ENCODE measurements at places on chromosomes 1 and 21.
A peak's percentile ranks its signal among the peaks of the same experiment; 100 is the strongest.

GRCh38 chr1:204493984-204494280 is 673 bp downstream of the PIK3C2B start:
- DNase-seq: peak; percentile 12

DNA sequence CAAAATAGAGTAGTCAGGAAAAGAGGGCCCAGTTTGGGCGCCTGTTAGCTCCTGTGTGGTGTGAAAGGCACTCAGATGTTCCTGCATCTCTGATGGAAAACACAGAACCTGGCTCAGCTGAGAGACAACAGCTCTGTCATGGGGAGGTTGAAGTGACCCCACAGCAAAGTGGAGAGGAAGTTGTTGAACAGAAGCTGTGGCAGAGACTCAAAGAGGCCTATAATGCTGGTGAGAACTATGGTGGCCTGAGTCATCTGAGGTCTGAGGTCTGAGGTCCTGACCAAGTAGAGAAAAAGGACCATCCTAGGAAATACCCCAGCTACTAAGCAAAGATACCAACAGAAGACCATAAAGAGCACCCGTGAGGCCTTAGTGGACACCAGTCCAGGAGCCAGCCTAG is 45.6 kb upstream of the JAK1 start:
- DNase-seq: no peak

DNA sequence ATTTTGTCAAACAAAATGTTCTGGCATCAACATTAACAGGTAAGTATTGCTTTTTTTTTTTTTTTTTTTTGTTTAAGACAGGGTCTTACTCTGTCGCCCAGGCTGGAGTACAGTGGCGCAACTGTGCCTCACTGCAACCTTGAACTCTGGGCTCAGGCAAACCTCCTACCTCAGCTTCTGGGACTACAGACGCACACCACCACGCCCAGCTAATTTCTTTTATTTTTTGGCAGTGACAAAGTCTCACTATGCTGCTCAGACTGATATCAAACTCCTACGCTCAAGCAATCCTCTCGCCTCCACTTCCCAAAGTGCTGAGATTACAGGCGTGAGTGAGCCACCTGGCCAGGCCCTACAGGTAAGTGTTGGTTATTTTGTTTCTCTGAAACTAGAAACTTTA is 2.4 kb downstream of the TUT4 start:
- no peak for DNase-seq

DNA sequence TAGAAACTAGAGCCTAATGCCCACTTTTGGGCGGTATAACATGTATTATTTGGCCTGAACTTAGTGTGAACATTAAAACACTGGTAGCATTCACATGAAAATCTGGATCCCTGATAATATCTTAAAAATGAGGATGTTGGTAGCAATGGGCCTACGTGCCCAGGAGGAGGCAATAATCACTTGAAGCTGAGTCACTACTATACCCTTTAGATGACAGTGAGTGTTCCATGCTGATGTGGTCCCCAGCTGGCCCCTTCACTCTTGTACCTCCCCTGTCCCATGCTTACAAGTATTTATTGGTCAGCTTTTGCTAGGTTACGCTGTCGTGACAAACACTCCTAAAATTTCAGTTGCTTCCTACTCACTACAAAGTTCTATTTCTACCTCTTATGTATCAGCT is 23.0 kb upstream of the POU2F1 start:
- no peak for DNase-seq

GRCh38 chr1:172465617-172466016 is 21.7 kb upstream of the PIGC start:
- no peak for DNase-seq

DNA sequence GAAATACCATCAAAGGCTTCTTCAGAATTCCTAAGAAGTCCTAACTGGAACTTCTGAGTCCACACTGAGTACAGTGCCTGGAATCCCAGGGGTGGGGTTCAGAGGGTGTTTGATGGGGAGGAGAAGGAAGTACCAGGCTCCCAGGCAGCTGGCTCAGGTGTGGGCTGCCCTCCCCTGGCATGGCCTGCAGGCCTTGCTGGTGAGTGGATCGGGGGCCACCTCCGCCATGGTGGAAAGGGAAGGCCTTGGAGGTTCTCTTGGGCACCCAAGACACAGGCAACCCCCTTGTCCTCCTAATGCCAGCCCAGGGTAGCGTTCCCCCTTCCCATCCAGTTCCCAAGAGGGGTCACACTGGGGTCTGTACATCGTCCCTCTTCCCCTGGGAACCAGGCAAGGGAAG is 26.8 kb upstream of the TNFRSF1B start:
- DNase-seq: no peak

DNA sequence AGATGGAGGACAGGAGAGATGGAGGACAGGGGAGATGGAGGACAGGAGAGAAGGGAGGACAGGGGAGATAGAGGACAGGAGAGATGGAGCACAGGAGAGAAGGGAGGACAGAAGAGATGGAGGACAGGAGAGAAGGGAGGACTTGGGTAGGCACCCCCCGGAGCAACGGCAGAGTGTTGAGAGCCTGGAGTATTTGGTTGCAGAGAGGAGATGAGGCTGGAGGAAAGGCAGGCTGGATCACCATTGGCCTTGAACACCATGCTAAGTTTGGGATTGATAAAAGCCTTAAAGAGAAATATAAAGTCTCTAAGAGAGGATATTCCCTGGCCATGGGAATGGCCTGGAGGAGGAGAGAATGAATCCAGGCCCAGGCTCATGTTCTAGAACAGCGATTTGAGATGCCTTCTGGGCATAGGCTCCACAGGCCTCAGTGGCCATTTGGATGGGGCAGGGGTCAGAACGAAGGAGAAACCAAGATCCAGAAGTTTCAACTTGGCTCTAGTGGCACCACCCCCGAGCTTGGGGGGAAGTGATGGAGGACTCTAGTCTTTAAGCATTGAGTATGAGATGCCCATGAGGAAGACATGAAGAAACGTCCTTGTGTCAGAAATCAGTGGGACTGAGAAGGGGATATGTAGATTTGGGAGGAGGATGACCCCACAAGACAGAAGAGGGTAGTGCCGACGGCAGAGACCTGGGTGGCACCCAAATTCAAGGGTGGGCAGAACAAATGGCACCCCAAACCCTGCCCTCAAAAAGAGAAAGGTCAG is 47.9 kb upstream of the EDN2 start:
- no peak for DNase-seq

DNA sequence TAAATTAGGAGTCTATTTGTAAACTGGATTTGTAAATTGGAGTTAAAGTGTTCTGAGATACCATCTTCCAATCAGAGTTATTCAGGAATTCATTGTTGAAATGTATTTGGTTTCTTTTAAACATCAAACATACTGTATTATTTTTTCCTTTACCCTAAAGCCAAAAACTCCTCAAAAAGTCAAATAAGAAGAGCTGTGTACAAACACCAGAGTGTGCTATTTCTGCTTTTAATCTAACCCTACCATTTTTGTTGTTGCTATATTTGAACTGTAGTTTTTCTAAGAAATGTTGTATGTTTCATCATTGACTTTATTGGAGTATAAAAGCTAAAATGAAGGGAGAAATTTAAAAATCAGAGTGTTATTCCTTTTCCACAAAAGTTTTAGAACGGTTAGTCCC is 35.8 kb downstream of the SLC30A7 start:
- DNase-seq: no peak

- no peak for DNase-seq
These were observed 29.3 kb upstream of the SELENON start for GRCh38 chr1:25770541-25771220.

DNA sequence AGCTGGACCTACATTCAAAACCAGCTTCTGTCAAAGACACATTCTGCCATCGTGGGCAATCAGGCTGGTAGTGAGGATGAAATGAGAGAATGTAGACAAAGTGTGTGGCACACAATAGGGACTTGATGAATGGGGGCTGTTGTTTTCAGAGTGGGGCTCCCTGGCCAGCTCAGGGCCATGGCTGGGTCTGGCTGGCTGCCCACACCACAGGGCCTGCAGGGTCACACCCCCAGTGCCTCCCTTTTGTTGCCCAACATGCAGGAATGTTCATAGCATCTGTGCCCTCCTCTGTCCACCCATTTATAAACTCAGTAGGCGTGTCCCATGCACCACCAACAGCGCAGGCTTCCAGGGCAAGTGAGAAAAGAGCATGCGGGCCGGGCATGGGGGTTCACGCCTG is 20.8 kb upstream of the ECE1 start:
- no peak for DNase-seq

DNA sequence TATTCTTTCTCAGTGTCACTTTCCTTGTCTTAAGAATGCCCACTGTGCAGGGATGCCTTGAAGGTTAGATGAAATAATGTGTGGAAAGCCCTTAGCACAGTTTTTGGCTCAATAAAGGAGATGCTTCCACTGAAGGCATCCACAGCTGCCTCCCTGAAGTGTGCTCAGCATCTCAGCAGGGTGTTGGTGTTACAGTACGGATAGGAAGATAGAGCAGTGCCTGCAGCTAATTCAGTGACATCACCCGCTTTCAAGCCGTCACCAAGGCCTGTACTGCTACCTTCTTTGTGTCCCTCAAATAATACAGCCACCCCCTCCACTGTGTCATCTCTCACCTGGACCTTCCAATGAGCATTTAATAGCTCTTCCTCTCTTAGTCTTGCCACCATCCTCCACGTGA is 59.0 kb downstream of the NDUFS5 start:
- no peak for DNase-seq

- peak; percentile 43 for DNase-seq
These were observed 97.4 kb upstream of the GFI1 start for GRCh38 chr1:92583821-92584760.

GRCh38 chr1:181905944-181906597 is 155.4 kb downstream of the ZNF648 start:
- DNase-seq: no peak

DNA sequence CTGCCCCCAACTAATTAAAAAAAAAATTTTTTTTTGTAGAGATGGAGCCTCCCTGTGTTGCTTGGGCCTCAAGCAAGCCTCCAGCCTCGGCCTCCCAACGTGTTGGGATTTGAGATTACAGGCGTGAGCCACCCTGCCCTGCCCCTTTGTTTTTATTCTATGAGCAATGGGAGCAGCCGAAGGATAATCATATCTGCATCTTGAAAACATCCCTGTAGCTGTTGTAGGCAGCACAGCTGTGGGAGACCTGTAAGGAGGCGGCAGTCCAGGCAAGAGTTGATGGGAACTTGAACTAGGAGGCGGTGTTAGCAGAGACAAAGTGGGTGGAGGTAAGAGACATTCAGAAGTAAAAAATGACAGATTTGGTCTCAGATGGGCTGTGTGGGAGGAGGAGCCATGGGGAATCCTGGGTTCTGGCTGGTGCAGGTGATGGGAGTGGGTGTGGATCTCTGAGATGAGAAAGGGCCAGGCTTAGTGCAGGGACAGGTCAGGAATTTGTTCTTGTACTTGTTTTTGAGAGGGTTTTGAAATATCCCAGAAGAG is 31.3 kb downstream of the STUM start:
- no peak for DNase-seq

DNA sequence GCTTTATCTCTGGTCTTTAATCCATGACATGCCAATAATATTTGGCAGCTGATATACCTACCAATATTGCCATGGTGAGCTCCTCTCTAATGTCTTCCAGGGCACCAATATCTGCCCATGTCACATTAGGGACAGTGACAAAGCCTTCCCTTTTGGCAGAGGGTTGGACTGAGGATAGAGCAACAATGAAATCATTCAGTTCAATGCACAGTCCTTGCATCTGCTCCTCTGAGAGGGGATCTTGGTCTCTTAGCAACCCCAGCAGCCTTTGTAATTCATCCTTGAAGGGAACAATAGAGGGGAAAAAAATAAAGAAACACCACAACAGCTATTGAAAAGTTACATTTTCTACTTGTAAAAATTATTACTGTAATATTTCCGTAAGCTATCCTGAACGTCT is 42.3 kb downstream of the NVL start:
- no peak for DNase-seq

DNA sequence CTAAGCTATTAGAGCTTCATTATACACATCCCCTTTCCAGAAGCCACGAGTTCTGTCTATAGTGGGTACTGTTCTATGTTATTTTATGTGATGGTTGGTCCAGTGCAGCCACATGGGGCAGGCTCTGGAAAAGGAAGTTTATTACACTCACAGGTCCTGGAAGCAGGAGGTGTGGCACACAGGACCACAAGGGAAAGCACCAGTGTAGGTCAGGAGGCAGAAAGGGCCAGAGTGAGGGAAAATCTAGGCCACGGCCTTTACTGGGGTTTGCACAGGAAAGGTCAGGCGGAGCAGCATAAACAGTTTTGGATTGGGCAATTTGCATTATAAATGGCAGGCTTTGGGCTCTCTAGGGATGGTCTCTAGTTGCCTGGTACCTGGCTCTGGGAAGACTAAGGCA is 21.8 kb upstream of the CNIH3 start:
- no peak for DNase-seq

DNA sequence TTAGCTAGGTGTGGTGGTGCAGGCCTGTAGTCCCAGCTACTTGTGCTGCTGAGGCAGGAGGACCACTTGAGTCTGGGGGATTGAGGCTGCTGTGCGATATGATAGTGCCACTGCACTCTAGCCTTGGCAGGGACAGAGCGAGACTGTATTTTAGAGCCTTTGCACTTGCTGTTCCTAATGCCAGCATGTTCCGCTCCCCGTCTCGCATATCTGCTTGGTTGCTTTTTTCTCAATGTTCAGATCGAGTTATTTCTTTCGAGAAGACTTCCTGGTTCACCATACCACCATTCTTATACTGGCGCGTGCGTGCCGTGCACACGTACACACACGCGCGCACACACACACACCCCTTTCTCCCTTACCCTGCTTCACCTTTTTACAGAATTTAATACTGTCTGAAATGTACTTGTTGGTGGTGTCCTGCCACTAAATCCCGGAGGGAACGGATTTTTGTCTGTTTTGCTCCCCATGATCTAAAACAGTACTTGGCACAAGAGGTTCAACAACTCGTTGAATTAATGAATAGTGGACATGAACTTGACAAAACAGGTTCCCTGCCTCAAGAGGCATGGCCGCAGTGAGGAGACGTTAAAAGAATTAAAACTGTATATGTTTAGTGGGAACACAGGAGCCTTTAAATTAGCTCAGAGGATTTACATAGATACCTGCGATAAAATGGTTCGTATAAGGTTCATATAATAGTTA is 1.1 kb upstream of the RPRD2 start:
- no peak for DNase-seq

- DNase-seq: no peak
These were observed 62.2 kb downstream of the CAPZB start for GRCh38 chr1:19423130-19423529.

GRCh38 chr1:234975941-234976860 is 152.4 kb downstream of the TOMM20 start:
- no peak for DNase-seq

- no peak for DNase-seq
These were observed 4.8 kb downstream of the COX20 start for GRCh38 chr1:244840219-244840794.

All from brain microvascular endothelial cell (primary cell).